ENCODE measurements at places on chromosomes 16 and 17. TPM values are rescaled to one million over a fixed set of nuclear protein-coding genes. Genes with fewer than 3 reads are reported as not detected.
A peak's percentile ranks its signal among the peaks of the same experiment; 100 is the strongest.

Gene NPIPB13
- total RNA-seq, result 30.7 TPM

DNA sequence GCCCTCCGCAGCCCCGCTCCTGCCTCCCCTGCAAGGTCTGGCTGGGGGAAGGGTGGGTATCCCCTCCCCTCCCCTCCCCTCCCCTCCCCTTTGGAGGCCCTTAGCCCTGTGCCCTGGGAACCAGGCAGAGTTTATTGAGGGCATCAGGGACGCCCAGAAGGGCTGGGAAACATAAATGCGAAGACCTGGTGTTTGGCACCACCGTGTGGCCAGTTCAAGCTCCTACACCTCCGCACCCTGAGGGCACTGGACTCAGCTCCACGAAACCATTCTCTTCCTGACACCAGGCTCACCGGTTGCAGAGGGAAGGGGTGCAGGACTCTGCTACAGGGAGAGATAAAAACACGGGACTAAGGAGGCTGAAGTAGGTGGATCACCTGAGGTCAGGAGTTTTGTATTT is 1.0 kb upstream of the AIPL1 start:
- no peak overlapping the region for H3K4me3 ChIP-seq
- no peaks in the 10 kb centered on the region for H3K36me3 ChIP-seq
- H3K27me3 ChIP-seq, result peaks cover 73% of the 10 kb centered on the region
- H3K4me1 ChIP-seq, result no peaks in the 10 kb centered on the region

DNA sequence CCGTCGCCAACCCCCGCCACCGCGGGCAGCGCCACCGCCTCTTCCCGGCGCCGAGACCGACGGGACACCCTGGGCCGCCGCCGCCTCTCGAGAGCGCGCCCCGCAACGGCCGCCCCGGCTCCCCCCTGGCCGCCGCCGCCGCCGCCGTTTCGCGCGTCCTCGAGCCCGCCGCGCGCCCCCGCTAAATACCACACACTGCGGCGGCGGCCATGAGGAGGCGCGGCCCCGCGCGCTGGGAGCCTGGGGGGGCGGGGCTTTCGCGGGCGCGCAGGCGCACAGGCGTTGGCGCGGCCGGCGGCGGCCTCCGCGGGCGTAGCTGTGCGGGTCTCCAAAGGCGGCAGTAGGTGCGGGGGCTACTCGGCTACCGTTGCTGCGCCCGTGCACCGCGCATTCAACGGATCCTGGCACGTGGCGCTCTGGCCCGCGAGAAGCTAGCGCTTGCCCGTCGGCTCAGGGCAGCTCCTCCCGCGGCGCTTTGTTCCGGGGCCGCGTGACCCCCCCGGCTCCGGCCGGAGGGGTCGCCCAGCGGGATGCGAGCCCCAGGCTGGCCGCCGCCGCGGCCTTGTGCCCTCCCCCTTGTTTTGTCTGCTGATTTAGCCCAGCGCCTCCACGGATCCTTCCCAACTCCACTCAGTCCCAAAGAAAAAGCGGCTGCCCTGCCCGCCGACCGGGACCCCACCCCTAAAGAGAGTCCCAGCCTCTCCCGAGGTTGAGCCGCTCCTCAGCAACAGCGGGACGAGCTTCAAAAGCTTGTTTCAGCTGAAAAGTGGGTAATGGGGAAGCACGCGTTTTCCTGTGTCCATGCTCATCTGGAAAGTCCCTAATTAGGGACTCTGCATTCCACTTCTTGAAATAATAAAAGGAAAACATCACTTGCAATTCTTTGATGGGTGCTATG is at the start of gene SIAH1:
TSS of gene SIAH1 (minus strand) at position 161 of the 898 bp plus-strand sequence. CDS start 22,985 bp downstream, outside the sequence.
- peak within 1 kb of the TSS; percentile 90 for H3K27ac ChIP-seq
- no peaks in the 10 kb centered on the region for H3K27me3 ChIP-seq
- peaks cover 17% of the 10 kb centered on the region for H3K4me1 ChIP-seq
- peak within 1 kb of the TSS; percentile 95 for H3K4me3 ChIP-seq

- peaks cover 14% of the 10 kb centered on the region for H3K36me3 ChIP-seq
- DNase-seq, result no peak
- H3K4me1 ChIP-seq, result peaks cover 4% of the 10 kb centered on the region
Measured at GRCh38 chr17:8365143-8365542, 11.4 kb downstream of the KRABD2 start.

Gene KRT36
- total RNA-seq, result not detected

Gene GGNBP2
- total RNA-seq, result 136 TPM

DNA sequence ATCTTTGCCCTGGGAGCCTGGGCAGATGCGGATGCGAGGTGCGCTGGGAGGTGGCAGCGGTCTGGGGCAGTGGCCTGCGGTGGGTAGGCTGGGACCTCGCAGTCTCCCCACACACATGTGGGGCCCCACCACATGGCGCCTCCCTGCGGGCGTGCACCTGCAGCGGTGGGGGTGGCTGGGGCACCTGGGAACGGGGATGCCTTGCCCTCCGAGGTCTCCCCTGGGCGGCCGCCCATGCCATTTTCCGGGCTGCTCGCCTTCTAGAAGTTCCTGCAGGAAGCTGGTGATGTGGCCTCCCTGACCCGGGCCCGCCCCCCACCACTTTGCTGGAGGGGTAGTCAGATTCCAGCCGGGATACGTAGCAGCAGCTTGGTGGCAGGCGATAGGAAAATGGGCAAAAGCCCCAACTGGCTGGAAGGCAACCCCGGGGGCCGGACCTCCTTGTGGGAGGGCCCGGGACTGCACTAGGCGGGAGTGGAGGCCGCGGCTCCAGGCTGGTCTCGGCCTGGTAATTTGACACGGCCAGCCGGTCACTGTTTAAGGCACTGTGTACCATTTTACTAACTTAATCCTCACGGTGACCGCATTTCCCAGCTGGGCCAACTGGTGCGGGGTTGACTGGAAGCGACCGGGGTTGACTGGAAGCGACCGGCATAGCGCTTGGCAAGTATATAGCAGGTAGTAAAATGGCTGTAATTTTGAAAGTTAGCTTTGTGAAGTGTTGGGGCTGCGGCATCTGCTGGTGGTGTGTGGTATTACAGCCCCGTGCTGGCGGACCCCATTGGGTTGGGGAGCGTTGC is 38.5 kb downstream of the IGF2BP1 start:
- H3K4me1 ChIP-seq, result peaks cover 2% of the 10 kb centered on the region
- no peaks in the 10 kb centered on the region for H3K36me3 ChIP-seq
- H3K4me3 ChIP-seq, result no peak overlapping the region
- H3K27me3 ChIP-seq, result peaks cover 4% of the 10 kb centered on the region

DNA sequence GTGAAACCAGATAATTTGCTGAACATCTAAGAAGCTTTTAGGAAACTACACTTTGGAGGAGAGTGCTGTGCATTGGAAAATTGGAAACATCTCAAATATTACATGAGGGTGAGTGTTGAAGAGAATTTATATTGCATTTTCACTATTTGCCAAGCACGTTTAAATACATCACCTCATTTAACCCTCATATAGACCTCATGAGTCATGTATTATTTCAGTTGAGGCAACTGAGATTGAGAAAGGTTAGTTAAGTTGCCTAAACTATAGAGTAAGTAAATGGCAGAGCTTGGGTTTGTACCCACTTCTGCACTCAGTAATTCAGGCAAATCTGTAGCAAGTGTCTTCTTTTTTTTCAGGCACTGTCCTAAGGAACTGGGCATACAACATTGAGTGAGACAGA is 3.7 kb upstream of the NLK start:
- no peak for DNase-seq
- peaks cover 1% of the 10 kb centered on the region for H3K36me3 ChIP-seq
- H3K27me3 ChIP-seq, result peaks cover 7% of the 10 kb centered on the region
- no peak overlapping the region for H3K27ac ChIP-seq
- H3K4me1 ChIP-seq, result peaks cover 37% of the 10 kb centered on the region

DNA sequence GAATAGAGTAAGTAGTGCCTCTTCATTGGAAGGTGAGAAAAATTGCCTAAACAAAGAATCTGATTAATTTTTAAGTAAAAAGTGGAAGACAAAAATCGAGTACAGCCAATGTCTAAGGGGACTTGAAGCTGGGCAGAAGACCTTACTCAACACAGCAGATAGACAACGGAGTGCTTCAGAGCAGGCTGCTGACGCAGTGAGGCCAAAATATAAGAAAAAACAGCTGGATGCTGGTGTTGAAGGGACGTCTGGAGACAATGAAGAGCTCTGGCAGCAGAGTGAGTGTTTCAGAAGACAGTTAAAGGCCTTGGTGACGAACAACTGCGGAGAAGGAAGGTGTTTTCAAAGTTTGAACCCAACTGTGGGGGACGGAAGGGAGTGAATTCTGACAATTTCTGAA is 169.8 kb downstream of the MRTFB start:
- no peak for DNase-seq
- no peak overlapping the region for H3K4me3 ChIP-seq
- H3K4me1 ChIP-seq, result no peaks in the 10 kb centered on the region
- H3K27me3 ChIP-seq, result no peaks in the 10 kb centered on the region
- no peak overlapping the region for H3K27ac ChIP-seq

DNA sequence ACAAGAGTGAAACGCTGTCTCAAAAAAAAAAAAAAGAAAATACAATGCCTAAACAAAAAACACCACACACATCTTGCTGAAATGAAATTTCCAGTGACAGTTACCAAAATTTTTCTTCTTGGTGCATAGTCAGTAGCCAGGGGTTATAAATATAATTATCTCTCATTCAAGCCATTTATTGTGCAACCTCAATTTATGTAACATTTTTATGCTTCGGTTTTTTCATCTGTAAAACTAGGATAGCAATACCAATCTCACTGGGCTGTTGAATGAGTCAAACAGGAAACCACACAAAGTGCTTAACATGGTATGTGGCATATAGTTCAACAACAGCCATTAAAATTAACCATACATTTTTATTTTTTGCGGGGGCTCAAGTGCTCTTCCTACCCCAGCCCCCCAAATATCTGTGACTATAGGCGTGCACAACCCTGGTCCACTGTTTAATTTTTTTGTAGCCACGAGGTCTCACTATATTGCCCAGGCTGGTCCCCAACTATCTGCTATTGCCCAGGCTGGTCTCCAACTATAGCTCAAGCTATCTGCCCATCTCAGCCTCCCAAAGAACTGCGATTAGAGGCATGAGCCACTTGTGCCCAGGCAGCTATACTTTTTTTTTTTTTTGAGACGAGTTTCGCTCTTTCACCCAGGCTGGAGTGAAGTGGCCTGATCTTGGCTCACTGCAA is 2.6 kb downstream of the COG4 start:
- H3K27ac ChIP-seq, result peak overlapping the region; percentile 91
- peaks cover 24% of the 10 kb centered on the region for H3K36me3 ChIP-seq

- no peak overlapping the region for H3K4me3 ChIP-seq
- no peaks in the 10 kb centered on the region for H3K27me3 ChIP-seq
- H3K27ac ChIP-seq, result no peak overlapping the region
- no peaks in the 10 kb centered on the region for H3K36me3 ChIP-seq
- no peak for DNase-seq
Measured at GRCh38 chr17:28369684-28370034, 448 bp downstream of the VTN start.

Gene PRKCB
- total RNA-seq, result 120 TPM

Gene PPY
- not detected for total RNA-seq

DNA sequence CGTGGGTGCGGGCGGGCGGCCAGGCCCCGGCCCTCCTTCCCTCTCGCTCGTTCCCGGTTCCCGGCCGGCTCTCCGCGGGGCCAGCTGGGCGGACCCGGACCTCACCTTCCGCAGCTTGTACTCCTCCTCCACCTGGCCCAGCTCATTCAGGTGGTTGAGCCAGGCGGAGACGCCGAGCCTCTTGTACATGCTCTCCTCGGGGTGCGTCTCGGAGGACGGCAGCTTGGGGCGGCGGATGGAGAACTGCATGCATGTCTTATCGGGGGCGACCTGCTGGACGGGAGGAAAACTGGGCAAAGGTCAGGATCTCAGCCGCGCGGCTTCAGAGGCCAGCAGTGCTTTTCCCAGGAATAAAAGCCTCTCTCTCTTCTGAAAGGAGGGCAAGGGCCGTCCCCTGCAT is 85.4 kb downstream of the TBC1D16 start:
- H3K4me3 ChIP-seq, result no peak overlapping the region
- H3K36me3 ChIP-seq, result no peaks in the 10 kb centered on the region
- H3K27ac ChIP-seq, result no peak overlapping the region
- no peak for DNase-seq
- peaks cover 2% of the 10 kb centered on the region for H3K27me3 ChIP-seq

GRCh38 chr17:66963909-66964771 is at the start of gene CACNG4:
TSS of gene CACNG4 (plus strand) at chr17:66964707. CDS start at chr17:66964912, 205 bp downstream.
- H3K4me1 ChIP-seq, result no peaks in the 10 kb centered on the region
- H3K36me3 ChIP-seq, result no peaks in the 10 kb centered on the region
- H3K27ac ChIP-seq, result no peak within 1 kb of the TSS
- no peak for DNase-seq
- peaks cover 64% of the 10 kb centered on the region for H3K27me3 ChIP-seq

DNA sequence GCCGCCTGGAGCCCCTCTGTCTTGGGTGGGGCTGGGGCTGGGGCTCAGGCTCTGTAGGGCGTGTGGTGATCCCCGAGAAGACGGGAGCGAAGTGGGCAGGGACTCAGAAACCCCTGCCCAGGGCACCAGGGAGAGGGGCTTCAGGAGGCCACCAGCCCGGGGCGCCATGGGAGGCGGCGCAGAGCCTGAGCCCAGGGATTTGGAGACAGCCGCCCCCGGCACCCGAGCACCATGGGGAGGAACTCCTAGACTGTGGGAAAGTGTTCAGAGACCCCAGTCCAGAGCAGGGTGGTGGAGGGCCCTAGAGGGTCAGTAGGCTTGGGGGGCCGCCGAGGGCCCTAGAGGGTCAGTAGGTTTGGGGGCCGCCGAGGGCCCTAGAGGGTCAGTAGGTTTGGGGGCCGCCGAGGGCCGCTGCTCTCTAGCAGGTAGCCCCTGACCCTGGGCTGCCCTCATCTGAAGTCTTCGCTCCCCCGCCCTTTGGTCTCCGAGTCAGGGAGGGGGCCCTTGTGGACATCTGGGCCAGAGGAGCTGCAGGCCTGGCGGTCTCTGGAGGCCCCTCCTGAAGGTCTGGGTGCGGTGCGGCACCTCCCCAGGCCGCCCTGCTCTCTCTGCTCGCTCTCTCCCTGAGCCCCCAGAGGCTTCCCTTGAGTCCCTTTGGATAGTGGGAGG is 734 bp downstream of the ARHGDIG start:
- no peak for DNase-seq
- H3K27me3 ChIP-seq, result peaks cover 28% of the 10 kb centered on the region
- H3K36me3 ChIP-seq, result no peaks in the 10 kb centered on the region
- H3K27ac ChIP-seq, result no peak overlapping the region
- no peak overlapping the region for H3K4me3 ChIP-seq

DNA sequence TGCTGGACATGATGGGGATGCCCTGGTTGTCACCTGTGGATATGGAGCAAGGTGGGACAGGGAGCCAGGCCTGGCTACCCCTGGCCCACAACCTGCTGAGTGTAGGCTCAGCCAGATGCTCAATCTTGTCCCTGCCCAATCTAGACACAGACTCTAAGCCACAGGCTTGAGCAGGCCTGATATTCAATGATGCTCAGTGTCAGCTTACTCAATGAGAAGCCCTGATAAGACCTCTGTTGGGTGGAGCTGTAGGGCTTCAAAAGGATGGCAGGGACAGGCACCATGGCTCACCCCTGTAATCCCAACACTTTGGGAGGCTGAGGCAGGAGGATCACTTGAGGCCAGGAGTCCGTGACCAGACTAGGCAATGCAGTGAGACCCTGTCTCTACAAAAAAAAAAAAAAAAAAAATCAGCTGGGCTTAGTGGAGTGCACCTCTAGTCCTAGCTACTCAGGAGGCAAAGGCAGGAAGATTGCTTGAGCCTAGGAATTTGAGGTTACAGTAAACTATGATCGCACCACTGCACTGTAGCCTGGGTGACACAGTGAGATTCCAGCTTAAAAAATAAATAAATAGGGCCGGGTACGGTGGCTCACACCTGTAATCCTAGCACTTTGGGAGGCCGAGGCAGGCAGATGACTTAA is 3.4 kb downstream of the LCAT start:
- peaks cover 32% of the 10 kb centered on the region for H3K4me1 ChIP-seq
- no peak for DNase-seq
- H3K4me3 ChIP-seq, result peak overlapping the region; percentile 64
- H3K27me3 ChIP-seq, result no peaks in the 10 kb centered on the region
- peaks cover 18% of the 10 kb centered on the region for H3K36me3 ChIP-seq
- H3K27ac ChIP-seq, result peak overlapping the region; percentile 75

GRCh38 chr17:78104540-78104941 is 24.0 kb downstream of the TMC6 start:
- no peak overlapping the region for H3K27ac ChIP-seq
- peaks cover 4% of the 10 kb centered on the region for H3K4me1 ChIP-seq
- H3K36me3 ChIP-seq, result peaks cover 22% of the 10 kb centered on the region
- H3K27me3 ChIP-seq, result no peaks in the 10 kb centered on the region
- DNase-seq, result no peak

All from activated naive CD8-positive, alpha-beta T cell treated with anti-CD3 and anti-CD28 coated beads, Interleukin-2, amount 10 ng/mL, durations not matched to agents 7 days and 5 days (primary cell).